ENCODE measurements at places on chromosomes 5 and 9.

DNA sequence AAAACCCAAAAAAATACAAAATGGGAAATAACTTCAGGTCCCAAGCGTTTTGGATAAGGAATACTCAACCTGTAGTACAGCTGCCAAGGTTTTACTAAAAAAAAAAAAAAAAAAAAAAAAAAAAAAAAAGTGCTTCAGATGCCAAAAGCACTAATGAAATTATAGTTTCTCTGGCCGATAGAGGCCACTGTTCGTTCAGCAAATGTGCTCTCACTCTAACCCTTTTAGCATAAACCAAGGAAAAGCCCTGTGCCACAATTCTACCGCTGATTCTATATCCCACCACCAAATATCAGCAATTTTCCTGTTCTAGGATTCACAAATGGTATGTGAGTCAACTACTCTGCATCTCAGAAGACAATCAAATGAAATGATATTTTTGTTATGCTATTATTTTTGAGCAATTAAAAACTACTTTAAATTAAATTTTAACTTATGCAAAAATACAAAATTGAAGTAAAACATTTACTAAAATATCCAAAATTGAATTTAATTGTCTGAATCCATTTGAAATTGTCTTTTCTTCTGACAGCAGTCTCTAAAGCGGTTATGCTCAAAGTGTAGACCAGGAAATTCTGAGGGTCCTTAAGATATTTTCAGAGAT lies 79.8 kb downstream of the RICTOR start:
- no peak for DNase-seq

GRCh38 chr9:94159069-94159939 lies 75.0 kb downstream of the PTPDC1 start:
- no peak for DNase-seq

DNA sequence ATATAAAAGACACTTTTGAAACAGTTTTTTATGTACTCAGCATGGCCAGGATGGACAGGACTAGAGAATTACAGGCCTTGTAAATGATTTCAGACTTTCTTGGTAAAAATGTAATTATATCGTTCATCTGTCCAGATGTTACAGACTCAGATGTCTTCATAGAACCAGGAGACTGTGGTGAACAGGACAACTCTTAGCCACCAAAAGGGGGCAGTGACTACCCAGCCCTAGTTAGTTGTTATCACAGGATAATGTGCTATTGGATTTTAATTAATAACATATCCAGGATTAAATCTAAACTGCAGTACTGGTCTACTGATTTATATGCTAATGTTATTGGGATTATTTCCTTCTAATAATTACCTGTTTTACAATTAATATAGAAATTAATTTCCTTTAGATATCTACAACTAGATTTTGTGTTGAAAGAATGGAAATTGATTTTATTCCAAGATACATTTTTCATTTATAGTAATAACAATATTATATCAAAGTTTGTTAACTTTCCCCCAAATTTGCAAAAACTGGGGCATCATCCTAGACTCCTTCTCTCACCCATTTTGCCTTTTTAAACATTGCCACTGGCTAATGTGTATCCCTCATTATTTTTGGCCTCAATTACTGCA lies 99.4 kb downstream of the MTREX start:
- no peak for DNase-seq

- no peak for DNase-seq
Measured at GRCh38 chr9:9498846-9499245, 1114.0 kb downstream of the PTPRD start.

GRCh38 chr5:1474183-1474839 lies 29.1 kb upstream of the SLC6A3 start:
- DNase-seq: no peak

DNA sequence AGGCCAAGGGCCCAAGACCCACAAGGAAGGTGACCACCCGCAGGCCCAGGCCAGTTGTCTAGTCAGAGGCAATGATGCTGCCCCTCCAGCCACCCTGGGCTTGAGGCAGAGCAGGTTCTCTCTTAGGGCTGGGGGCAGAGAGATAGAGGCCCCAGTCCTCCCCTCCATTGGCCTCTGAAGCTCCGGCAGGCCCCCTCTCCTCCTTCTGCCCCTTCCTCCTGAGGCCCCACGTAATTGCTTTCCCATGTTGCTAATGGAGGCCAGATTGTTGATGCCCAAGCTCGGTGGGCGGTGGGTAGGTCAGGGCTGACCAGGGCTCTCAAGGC lies 26.6 kb upstream of the ENHO start:
- no peak for DNase-seq

- DNase-seq: no peak
Measured at GRCh38 chr5:57176350-57176857, 2.5 kb downstream of the GPBP1 start.

DNA sequence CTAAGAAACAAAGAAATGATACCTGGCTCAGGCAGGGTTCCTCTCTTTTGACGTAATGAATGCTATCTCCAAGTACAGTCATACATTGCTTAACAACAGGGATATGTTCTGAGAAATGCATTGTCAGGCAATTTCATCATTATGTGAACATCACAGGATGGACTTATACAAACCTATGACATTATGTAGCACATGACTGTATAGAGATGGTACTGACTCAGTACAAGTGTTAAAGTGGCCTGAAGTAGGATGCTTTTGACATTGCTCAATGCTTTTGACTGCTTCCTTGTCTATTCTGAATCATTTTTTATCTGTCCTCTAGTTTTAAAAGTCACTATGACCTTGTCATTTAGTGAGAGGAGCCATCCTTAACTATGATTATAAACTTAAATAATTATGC lies 147.6 kb downstream of the NR2F1-AS1 start:
- no peak for DNase-seq

GRCh38 chr9:676780-677438 lies 164.6 kb upstream of the DMRT1 start:
- DNase-seq: no peak

DNA sequence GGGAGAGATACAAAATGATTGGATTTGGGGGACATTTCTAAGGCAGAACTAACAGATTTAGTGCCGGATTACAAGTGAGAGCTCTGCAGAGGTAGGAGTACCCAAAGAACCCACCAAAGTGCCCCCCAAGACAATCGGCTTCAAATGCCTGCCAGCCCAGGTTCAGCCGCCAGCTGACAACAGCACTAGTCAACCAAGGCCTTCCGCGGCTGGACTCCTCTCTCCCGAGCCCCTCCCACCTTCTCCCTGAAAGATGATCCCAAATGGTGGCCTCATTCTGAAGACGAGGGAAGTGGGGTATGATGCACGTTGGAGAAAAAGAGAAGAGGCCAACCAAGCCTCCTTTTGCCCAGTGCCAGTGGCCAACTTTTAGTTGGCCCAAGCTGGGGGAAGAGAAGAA lies 210.4 kb upstream of the SLC30A5 start:
- DNase-seq: no peak

GRCh38 chr9:92151691-92152393 lies 36.6 kb upstream of the SPTLC1 start:
- no peak for DNase-seq

Measured in stimulated activated CD4-positive, alpha-beta T cell treated with anti-CD3 and anti-CD28 coated beads, Interleukin-4, amount 100 ng/mL, for 1 hour (primary cell).